H54 (cell line): ENCODE measurements at places on chromosomes 3 and 15.

DNA sequence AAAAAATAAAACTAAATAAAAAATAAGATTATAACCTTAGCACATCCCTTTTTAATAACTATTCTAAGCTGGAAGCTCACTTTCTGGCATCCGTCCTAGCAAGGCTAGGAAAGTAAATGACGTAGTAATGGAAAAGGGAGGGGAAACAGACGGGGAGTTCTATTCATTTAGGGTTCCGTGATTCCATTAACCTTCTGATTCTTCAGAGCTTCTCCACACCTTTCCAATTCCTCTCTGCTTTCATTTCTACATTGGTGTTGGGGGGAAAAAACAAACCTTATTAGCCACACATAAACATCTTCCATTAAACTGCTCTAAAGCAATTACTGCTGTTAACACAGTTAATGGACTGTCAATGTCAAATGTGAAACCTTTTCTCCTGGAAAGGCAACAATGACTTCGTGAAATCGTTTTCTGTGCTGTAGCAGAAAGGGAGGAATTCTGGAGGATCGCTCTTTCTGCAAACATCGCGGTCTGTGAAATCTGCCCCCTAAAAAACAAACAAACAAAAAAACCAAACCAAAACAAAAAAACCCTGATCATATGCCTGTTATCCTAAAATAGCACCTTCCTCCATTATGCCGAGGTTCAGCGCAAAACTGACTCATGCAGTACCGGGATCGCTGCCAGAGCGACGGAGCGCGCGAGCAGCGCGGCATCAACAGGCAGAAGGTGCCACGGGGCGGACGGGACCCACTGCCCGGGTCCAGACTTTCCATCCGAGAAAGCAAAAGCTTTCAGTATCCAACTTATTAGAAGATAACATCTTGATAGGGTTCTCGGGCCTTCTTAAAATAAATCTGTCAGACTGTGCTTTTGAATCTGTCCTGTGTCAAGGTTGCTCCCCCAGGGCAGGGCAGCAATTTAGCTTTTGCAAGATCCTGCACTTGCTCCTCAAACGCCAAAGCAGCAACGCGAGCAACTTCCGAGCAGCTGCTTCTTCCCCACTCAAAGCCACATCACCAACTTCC, 156.2 kb downstream of the FGF12 start:
- peak; percentile 30 for DNase-seq

GRCh38 chr3:183506674-183507320, 48.7 kb downstream of the KLHL6 start:
- DNase-seq, result no peak

DNA sequence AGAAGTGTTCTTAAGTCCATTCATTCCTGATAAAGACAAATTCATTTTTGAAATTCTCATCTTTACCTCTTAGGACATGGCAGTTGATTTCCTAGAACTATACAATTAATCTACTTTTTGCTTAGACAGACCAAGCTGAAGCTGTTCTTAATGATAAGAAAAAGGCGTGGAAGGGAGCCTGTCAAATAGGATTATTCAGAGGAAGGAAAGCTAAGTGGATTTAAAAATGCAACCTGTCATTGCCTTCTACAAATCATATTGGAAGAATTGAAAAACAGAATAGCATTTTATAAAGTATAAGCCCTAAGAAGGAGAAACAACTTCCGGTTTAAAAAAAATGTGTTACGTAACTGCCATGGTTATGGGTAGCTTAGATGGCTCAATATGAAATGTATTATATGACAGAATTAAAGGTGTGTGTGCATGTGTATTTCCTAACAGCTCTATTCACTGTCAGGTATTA, 81.2 kb upstream of the RAP2B start:
- DNase-seq, result no peak

DNA sequence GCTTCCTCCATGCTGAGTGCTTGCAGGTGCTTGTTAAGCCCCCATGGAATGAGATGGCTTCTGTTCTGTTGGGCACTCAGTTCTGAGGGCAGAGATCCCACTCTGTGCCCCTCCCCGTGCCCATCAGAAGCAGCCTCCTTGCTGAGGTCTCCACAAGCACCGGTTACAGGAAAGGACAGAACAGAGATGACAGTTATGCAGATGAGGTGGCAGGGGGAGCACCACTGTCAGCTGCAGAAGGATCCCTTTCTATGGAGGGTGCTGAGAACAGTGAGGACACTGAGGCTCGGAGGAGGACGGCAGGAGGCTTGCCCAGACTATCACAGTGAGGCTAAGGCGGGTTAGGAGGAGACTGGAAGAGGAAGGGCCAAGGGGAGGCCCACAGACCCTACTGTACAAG, 12.4 kb downstream of the CACNA2D2 start:
- no peak for DNase-seq

DNA sequence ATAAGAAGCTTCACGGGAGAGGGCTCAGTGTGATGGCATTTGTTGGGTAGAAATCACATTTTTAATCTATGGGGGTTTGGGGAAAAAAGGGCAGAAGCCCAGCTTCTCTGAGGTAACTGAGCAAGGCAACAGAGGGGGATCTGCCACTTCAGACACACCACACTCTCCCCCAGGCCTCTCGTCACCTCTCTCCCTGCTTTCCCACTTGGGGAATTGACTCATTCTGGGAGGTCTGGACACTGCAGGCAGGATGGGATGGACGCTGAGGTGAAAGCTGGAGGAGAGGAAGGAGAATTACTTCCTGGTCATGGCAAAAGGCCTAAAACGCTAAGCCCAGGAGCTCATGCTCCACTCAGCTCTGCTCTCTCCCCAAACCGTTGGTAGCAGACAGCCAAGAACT, 33.2 kb downstream of the MYO5C start:
- no peak for DNase-seq

GRCh38 chr15:96790004-96790403, 459.5 kb downstream of the NR2F2 start:
- DNase-seq, result no peak

DNA sequence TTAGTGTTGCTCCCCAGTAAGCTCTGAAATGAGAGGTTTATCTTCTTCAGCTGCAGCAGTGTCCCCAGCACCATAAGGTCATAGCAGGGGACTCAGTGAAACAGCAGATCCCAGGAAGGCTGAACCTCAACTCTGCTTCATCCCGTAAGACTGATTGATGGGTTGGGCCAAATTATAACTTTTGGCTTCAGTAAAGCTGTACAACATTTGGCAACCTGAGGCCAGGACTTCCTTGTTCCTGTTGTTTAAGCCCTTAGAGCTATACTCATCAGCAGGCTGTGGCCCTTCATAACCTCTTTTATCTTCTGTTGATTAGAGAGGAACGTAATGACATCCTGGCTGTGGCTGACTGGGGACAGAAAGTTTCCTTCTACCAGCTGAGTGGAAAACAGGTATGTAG, 29.0 kb downstream of the IFT122 start:
- DNase-seq, result no peak

GRCh38 chr3:153626158-153626557, 464.1 kb downstream of the RAP2B start:
- no peak for DNase-seq

- DNase-seq, result no peak
Observed at GRCh38 chr3:110332629-110333028, 739.0 kb upstream of the NECTIN3 start.

- no peak for DNase-seq
Observed at GRCh38 chr3:127209155-127209839, 16.4 kb downstream of the PRR23E start.

DNA sequence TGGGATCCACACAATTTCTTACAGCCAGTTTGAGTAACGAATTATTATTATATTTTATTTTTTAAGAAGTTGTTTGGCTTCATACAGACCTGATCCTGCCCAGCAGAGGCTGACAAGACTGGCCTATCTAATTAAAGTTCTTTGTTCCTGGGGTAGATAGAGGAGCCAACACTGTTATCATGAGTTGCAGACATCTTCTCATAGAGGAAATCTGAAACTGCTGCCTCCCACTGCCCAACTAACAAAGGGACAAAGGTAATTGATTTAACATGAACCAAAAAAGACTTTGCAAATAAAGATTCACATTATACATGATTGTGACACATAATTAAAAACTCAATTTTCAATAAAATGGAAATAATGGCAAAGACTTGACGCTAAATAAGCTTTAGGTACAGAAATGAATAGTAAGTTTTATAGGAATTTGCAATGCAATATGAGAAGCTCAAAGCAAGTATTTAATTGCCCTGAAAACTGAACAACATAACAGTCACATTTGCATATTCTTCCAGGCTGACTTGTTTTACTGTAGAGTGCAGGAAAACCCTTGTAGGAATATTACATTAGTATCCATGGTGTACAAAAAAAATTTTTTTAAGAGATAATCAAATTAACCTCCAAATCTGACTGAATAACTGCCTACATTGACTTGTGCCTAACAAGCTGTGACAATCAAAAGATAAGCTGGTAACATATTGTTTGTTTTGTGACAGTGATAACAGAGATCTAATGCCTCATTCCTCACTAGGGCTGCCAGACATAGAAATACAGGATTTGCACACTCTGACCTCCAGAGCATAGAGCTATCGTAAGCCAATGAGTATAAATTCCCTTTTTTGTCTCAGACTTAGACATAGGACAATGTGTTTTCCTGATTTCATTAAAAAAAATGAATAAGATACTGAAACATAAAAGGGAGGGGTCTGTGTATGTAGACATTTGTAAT, 273.2 kb downstream of the MFSD1 start:
- DNase-seq, result no peak

DNA sequence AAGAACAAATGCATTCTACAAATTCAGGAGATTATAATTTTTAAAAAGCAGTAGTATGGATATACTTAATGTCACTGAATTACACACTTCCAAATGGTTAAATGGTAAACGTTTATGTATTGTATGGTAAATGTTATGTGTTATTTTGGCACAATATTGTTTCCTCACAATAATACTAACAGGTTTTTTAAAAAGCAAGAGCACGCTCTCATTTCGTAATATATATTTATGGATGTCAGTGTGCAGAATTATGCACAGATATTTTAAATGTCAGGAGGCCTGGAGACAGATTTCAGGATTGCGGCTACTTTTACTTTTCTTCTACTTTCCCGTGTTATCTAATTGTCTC, 533 bp downstream of the ZNF445 start:
- DNase-seq, result no peak

DNA sequence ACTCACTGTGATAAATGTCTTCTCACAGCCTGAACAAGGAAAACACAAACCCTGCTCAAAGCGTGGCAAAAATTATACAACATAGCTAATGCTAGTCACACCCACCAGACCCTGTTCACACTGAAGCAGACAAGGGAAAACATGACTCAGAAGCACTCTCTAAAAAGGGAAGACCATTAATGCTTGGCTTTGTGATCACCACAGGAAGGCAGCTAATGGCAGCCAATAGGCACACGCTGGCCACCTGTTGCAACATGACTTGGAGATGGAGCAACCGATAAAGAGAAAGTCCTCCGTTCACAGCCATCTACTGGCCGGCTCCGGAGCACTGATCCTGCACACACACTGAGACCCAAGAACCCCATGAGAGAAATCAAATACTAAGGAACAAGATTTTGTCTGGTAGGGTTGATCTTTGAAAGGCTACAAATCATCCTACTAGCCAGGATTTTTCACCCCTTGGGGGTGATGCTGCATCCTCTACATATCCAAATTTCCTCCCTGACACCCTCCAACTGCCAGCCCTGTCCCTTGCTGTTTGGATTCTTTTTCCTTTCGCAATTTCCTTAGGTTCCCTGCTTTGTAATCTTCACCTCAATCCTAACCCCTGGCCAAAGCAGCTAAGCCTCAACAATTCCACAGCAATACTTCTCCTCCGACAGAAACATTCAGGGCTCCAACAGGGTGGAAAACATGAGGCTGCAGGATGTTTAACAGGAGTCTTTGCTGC, 3.2 kb downstream of the ZXDC start:
- peak; percentile 68 for DNase-seq

DNA sequence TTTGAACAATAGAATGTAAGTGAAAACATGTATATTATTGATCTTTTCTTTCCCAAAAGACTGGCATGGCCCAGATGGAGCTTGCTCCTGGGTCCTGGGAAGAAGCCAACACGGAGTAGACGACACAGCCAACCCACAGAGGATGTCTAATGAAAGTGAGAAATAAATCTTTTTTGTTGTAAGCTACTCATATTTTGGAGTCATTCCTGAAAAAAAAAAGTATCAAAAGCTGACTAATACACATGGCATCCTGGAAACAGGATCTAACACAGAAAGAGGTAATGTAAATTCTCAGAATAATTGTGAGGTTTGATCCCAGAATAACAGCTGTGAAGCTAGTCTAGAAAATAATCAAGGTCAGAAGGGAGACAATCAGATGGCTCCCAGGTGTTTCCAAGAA, 12.6 kb upstream of the FRMD5 start:
- DNase-seq, result peak; percentile 39

GRCh38 chr3:79263423-79263822, 504.4 kb downstream of the ROBO1 start:
- DNase-seq, result no peak

GRCh38 chr3:139548801-139549200, 9.3 kb upstream of the RBP1 start:
- DNase-seq, result no peak

DNA sequence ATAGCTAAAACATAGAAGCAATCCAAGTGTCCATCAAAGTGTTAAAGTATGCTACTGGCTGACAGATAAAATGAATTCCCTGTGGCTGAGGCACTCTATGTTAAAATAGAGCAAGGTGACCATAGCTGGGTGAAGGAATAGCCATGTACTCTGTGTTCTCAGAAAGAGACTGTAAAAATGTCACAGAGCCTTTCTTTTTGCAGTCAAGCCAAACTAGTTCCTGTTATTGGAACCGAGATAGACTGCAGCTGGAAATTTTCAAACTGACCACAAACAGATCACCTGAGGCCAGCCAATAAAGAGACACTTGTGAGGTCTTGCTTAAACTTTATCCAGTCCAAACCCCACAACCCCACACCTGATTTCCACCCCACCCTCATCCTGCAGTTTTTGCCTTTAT, 422.8 kb upstream of the NAALADL2 start:
- DNase-seq, result no peak

DNA sequence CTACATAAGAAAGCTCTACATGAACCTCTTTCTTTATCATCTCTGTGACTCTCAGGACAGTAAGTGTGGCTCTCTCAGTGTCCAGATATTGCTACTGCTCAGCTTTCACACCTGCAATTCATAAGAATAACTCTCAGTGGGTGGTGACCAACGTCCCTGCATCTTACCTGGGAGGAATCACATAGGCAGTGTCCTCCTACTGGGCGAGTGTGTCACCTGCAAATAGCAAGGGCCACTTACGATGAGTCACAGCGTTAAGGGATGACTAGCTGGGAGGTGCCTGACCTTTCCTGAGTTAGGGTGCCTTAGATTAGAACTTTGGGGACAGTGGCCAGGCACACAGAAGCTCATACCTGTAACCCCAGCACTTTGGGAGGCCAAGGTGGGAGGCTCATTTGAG, 90.8 kb upstream of the C3orf80 start:
- DNase-seq, result no peak

DNA sequence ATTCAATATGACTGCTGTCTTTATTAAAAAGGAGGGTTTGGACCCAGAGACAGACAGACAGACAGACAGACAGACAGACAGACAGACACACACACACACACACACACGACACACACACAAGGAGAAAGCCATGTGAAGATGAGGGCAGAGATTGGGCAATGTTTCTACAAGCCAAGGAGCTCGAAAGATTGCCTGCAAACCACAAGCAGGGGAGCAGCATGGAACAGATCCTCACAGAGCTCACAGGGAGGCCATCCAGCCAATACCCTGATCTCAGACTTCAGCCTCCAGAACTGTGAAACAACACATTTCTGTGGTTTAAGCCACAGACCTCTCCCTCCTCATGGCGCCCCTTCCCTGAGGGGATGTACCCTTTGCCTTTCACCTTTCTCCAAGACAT, 35.8 kb upstream of the ABHD2 start:
- no peak for DNase-seq
